ENCODE measurements at places on chromosomes 2 and 18. TPM values are rescaled to one million over a fixed set of nuclear protein-coding genes. Genes with fewer than 3 reads are reported as not detected.

LINC00305 gene
- not detected for total RNA-seq

IL1B gene
- 0.37 TPM for total RNA-seq

GALNT13 gene
- not detected for total RNA-seq

DNA sequence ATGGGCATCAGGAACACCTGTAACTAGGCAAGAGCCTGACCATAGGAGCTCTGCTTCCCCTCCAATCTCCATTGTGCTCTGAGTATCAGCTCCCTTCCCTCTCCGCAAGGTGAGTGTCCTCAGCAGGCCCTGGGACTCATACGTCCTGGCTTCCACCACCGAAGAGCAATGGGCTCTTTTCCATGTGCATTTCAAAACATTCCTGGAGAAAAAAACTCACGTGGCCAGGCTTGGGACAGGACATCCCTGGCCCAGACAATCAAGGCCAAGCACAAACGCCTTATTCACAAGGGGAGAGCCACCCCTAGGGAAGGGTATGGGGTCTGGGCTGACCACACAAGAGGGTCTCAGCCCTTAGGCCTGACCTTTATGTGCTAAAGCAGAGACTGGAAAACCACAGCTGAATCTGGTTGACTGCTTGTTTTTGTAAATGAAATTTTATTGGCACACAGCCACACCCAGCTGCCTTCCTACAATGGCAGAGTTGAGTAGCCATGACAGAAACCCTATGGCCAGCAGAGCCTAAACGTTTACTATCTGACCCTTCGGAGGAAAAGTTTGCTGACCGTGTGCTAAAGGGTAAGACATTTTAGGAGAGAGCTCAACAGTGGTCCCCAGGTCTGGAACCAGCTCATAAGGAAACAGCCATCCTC, 175.7 kb upstream of the ARL4C start:
- DNase-seq, result no peak

DNA sequence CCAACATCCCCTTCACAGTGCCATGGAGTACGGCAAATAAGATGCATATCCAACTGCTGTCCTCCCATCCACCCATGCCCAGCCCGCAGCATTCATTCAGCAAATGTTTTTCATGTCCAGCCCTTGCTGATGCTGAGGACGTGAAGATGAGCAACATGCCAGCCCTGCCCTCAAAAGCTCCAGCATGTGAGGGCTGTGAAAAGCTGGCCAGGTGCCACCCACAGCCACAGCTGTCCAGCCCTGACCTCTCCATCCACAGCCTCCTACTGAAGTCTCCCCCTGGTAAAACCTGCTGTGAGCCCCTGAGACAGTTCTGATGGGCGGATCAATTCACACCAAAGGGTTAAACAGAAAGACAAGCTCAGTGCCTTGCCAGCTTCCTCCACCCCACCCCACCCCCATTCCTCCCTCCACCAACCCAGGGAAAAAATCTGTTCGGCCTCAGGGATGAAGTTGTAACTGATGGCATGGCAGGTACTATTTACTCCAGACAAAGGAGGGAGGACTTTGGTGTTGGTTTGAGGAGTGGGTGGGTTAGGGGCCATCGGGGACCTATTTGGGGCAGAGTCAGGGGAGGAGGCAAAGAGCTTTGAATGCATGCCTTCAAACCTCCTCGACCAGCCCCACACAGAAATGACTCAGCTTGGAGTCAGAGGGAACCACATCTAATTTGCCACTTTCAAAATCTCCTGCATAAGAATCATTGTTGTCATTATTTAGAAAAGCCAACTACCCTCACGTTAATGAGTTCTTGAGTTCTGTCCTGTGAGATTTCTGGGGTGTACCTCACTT, 4.3 kb downstream of the ZBTB7C start:
- DNase-seq, result peak; percentile 35

OBSL1 gene
- 1.0 TPM for total RNA-seq

DNA sequence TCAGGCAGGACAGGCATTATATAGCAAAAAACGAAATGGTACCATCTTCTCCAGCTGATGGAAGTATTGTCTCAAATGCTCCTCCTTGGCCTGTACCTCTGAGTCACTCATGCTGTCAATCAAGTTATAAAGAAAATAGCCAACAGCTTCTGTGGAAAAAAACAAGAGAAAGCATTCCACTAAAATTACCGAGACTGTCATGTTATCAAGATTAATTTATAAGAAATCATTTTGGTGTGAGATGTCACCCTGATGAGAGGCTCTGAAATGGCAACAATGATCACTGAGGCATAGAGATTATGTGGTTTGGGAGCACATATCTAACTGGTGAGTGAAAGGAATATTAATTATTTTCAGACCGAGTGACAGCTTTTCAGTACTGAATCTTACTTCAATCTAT, 47.4 kb downstream of the LRPPRC start:
- no peak for DNase-seq

GRCh38 chr2:61263830-61264229, 101.8 kb downstream of the C2orf74 start:
- no peak for DNase-seq

GRCh38 chr2:85718885-85719492, 24.8 kb downstream of the GNLY start:
- DNase-seq, result no peak

DNA sequence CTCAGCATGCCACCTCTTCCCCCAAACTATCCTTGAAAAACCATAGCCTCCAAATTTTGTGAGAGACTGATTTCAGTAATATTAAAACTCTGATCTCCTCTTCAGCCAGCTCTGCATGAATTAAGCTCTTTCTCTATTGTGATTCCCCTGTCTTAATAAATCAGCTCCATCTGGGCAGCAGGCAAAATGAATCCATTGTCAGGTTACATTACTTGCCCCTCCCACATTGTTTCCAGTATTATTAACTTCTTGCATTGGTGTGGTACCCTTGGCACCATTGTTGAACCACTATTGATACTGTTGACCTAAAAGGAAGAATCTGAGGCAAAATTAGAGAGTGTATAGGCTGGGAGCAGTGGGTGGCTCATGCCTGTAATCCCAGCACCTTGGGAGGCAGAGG, 512.2 kb upstream of the VRK2 start:
- no peak for DNase-seq

DNA sequence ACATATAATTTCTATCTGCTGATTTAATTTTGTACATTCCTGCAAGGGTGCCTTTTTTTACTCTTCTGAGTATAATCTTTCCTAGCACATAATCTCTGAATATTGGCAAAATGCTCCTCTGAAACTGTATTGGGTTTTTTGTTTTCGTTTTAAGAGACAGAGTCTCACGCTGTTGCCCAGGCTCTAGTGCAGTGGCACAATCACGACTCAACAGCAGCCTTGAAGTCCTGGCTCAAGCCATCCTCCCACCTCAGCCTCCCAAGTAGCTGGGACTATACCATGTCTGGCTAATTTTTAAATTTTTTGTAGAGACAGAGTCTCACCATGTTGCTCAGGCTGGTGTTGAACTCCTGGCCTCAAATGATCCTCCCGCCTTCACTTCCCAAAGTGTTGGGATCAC, 104.9 kb downstream of the SPTBN1 start:
- DNase-seq, result peak; percentile 28

TMEM247 gene
- not detected for total RNA-seq

GRCh38 chr2:173448938-173449471, 94.3 kb downstream of the CDCA7 start:
- DNase-seq, result peak; percentile 81

KCNG2 gene
- not detected for total RNA-seq

GRCh38 chr18:61894751-61895524, 2.1 kb upstream of the RNF152 start:
- no peak for DNase-seq

DNA sequence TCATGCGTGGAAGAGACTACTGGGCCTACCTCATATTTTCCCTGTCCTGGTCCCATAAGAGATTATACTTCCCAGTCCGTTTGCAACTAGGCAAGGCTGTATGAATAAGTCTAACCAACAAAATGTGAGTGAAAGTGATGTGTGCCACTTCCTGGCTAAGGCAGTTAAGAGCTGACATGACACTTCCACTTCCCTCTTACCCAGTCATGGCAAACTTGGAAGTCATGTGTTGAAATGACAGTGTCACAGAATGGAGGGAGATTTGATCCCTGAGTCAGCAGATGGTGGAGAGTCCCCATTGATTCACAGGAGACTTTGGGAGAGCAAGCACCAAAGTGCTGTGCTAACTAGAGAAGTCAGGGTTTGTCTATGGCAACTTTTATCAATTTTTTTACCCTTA, 36.4 kb downstream of the TACR1 start:
- no peak for DNase-seq

DNA sequence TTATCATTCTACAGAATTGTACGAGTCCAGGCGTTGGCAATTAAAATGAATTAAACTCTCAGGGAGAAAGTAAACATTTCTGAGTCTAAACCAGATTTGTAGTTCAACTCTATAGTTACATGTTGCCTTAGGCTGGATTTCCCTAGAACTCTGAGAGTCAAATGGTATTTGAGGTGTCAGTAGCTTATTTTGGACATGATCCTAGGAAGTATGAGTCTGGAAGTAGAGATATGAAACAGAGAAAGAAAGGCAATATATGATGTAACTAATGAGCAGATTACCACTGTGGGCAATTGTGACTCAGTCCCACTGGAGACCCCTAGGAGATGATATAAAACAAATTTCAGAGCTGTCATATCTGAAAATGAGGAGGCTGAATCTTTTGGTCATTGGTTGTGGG, 199.1 kb upstream of the UBE2E3 start:
- no peak for DNase-seq

AKAIN1 gene
- not detected for total RNA-seq
